Chondrocyte (in vitro differentiated cells): ENCODE measurements at places on chromosomes 5 and 9. TPM values are rescaled to one million over a fixed set of nuclear protein-coding genes. Genes with fewer than 3 reads are reported as not detected.

- no peaks in the 10 kb centered on the region for H3K4me1 ChIP-seq
- no peak for DNase-seq
- no peak overlapping the region for H3K4me3 ChIP-seq
- no peaks in the 10 kb centered on the region for H3K36me3 ChIP-seq
- peaks cover 10% of the 10 kb centered on the region for H3K27me3 ChIP-seq
These were observed 31.3 kb downstream of the ZFAND5 start for GRCh38 chr9:72333709-72334108.

DNA sequence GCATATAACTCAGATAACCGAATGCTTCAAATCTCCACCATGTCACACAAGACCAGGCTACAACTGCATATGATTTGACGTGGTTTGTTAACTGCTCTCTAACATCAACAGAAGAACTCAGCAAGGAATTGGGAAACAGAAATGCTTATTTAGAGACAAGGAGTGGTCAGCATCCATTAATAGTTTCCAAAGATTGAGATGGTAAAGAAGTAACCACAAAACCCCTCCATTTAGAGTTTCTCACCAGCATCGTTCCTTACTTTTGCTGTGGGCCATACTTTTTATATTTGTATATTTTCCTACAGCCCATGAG is 25.2 kb downstream of the DPYSL3 start:
- DNase-seq = no peak
- no peaks in the 10 kb centered on the region for H3K27me3 ChIP-seq
- peak overlapping the region; percentile 92 for H3K27ac ChIP-seq
- H3K4me1 ChIP-seq = peaks cover 37% of the 10 kb centered on the region
- no peak overlapping the region for H3K4me3 ChIP-seq

DNA sequence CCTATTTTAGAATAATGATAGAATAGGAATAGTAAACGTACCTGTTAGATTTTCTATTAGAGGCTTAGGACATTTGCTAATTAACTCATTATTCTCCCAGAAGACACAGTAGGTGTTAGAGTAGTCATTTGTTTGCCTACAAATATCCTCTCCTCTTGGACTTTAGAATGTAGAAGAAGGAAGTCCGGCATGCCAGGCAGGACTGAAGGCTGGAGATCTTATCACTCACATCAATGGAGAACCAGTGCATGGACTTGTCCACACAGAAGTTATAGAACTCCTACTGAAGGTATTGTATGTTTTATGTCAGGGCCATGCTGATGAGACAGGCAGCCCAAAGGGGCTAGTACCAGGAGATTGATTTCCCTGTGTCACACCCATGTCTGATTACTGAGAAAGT is 43.3 kb downstream of the CD180 start:
- peaks cover 12% of the 10 kb centered on the region for H3K36me3 ChIP-seq
- H3K27ac ChIP-seq = no peak overlapping the region
- no peak overlapping the region for H3K4me3 ChIP-seq
- H3K4me1 ChIP-seq = no peaks in the 10 kb centered on the region
- H3K27me3 ChIP-seq = no peaks in the 10 kb centered on the region

DNA sequence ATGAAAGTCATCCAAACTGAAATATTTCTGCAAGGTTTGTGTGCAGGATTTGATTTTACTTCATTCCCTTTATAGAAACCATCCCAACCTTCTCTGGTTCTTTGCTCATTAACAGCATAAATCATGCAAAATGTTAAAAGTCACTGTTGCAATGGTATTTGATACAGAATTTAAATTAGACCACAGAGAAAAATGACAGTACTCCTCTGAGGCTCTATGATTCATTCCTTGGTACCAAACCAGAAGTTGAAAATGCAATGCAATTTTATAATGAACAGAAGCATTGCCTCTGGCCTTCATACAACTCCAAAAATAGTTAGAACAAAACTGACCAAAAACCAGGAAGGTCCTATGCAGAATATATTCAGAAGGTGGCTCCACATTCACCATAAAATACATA is 607.1 kb downstream of the TLE1 start:
- H3K4me3 ChIP-seq = no peak overlapping the region
- DNase-seq = no peak
- no peak overlapping the region for H3K27ac ChIP-seq
- no peaks in the 10 kb centered on the region for H3K36me3 ChIP-seq

DNA sequence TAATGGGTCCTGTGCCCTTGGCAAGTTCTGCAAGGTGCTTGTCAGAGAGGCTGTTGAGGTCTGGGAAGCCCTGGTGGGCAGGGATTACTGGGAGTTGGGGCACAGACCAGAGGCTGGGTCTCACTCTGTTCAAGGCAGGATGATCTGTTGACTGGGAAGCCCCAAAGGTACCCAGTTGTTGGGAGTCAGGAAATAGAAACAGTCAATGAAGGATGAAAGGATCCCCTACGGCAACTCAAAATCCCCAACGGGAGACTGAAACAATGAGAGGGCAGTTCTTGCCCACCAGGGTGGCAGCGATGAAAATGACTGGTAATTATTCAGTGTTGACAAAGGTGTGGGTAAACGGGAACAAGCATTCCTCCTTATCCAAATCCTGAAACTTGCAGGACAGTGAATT is 31.2 kb downstream of the BNIP1 start:
- H3K27me3 ChIP-seq = no peaks in the 10 kb centered on the region
- H3K4me1 ChIP-seq = no peaks in the 10 kb centered on the region
- H3K36me3 ChIP-seq = peaks cover 2% of the 10 kb centered on the region
- DNase-seq = no peak
- no peak overlapping the region for H3K27ac ChIP-seq

- H3K27me3 ChIP-seq = peaks cover 2% of the 10 kb centered on the region
- no peaks in the 10 kb centered on the region for H3K4me1 ChIP-seq
- no peak for DNase-seq
- H3K36me3 ChIP-seq = no peaks in the 10 kb centered on the region
- no peak overlapping the region for H3K27ac ChIP-seq
These were observed 114.3 kb upstream of the BOD1 start for GRCh38 chr5:173730632-173731298.

- H3K4me3 ChIP-seq = no peak overlapping the region
- H3K36me3 ChIP-seq = no peaks in the 10 kb centered on the region
- H3K27ac ChIP-seq = no peak overlapping the region
- H3K4me1 ChIP-seq = no peaks in the 10 kb centered on the region
- no peak for DNase-seq
These were observed 285.3 kb upstream of the DMRT1 start for GRCh38 chr9:556199-556598.

GRCh38 chr5:55360190-55360589 is 52.4 kb downstream of the MTREX start:
- no peak overlapping the region for H3K27ac ChIP-seq
- H3K27me3 ChIP-seq = no peaks in the 10 kb centered on the region

- no peak overlapping the region for H3K4me3 ChIP-seq
- peaks cover 8% of the 10 kb centered on the region for H3K4me1 ChIP-seq
- no peak overlapping the region for H3K27ac ChIP-seq
These were observed 78.2 kb downstream of the CYFIP2 start for GRCh38 chr5:157343842-157344790.

DNA sequence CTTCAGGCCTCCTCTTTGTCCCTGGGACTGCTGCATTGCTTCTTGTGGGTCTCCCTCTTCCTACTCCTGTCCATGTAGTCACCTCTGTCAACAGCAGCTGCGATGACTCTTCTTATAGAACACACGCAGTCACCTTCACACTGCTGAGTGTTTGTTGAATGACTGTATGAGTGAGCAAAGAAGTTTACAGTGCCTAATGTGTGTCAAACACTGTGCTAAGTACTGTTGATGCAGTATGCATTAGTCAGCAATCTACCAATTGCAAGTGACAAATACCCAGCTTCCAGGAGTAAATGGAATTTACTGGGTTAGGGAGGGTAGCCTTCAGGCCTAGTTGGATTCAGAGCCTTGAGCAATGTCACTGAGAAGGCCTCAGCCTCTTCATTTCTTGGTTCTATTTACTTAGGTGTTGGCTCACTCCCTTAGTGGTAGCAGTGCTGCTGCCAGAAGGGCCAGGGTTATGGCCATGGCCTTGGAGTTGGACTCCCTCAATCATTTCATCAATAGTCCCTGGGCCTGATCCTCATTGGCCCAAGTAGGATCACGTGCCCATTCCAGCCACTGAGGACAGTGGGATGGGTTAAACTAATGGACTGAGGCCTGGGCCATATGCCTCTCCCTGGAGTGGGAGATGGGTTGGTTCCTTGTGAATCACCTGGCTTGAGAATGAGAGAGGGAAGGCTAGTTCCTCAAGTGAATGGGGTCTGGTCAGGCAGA is 93.5 kb downstream of the RGS3 start:
- no peak for DNase-seq
- no peaks in the 10 kb centered on the region for H3K27me3 ChIP-seq
- peak overlapping the region; percentile 70 for H3K27ac ChIP-seq
- no peak overlapping the region for H3K4me3 ChIP-seq
- peaks cover 45% of the 10 kb centered on the region for H3K4me1 ChIP-seq
- H3K36me3 ChIP-seq = no peaks in the 10 kb centered on the region

DNA sequence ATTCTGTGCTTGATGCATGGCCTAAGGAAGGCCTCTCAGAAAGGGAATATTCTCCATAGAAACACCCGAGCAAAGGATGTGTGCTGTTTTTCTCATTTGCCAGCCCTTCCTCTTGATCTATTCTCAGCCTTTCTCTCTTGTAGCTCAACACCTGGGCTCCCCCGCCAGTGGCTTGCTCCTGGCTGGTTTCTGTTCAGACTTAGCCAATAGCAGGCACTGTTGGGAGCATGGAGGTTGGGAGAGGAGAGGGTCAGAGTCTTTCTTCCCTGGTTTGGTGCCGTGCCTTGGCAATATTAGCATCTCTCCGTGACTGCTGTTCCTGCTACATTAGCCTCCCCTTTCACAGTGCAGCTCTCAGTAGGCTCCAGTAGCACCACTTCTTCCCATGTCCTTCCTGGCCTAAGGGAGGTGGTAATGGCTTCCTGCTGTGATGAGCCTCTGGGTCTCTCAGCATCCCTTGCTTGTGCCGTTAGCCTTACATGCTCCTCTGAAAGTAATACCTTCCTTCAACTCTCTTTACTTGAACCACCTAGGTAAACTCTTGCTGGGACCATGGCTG is 269.7 kb upstream of the GAS1 start:
- no peak overlapping the region for H3K4me3 ChIP-seq
- H3K4me1 ChIP-seq = peaks cover 25% of the 10 kb centered on the region
- no peaks in the 10 kb centered on the region for H3K27me3 ChIP-seq

DNA sequence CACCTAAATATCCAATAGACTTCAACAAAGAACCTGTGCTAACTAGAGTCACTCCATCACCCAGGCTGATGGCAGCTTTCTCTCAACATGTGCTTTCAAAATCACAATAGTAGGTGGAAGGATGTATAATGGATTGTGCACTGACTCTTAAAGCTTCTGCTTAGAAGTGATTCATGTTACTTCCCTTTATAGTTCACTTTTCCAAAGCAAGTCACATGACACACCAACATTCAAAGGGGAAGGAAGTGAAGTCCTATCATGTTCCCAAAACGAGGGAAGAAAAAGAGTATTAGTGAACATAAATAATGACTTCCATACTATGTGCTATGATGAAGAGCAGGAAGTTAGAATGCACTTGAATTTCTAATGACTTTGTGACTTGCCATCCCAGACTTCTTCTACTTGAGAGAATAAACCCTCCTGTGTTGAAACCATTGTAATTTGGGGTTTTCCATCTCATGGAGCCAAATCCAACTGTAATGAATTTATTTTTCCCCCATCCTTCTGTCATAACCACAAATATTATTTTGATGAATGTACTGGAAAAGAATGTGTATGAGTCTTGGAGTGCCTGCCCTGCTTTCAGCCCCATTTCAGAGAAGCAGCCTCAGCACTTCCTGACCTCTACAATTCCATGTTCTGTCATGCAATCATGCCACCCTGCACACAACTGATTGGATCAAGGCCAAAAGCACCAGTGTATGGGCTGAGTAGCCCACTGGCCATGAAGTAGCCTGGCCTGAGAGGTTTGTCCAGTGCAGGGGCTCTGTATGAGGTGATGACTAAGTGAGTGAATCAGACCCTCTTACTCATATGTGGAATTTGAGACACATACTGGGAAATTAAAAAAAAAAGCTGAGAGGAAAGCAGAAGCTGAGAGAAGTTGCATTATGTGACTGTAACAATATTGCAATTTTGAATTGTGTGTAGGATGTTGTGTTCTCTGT is 525.9 kb upstream of the CLINT1 start:
- no peaks in the 10 kb centered on the region for H3K36me3 ChIP-seq
- H3K27ac ChIP-seq = peak overlapping the region; percentile 87
- no peak overlapping the region for H3K4me3 ChIP-seq

DNA sequence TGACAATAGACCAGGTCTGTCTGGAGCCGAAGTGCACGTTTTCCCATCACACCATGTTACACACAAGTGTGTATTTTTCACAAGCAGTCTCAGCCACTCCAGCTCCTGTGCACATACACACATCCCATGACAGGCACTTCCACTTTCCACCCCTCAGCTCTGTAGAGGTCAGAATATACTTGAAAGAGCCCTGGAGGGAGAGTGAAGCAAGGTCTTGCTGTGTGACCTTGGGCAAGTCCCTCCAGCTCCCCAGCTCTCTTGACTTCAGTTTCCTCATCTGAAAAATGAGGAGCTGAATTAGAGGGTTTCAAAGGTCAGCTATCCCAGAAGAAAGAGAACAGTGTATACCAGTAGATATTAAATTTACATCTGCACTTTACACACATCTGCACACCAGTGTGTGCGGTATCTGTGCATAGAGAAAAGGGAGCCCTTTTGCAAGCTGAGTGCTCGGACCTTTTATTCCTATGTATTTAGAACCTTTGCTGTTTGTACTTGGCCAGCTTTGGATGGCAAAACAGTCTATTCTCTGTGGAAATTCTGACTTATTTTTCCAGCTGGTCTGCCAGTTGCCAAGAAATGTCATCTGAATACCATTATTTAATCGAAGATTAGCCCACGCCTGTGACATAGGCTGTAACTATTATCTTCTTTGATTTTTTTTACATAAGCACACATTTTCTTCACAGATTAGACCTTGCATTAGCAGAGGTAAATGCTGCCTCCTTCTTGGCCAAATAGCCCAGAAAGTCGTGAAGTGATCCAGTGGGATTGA is 528.0 kb downstream of the BNC2 start:
- H3K27ac ChIP-seq = no peak overlapping the region
- no peak for DNase-seq
- no peaks in the 10 kb centered on the region for H3K36me3 ChIP-seq
- no peak overlapping the region for H3K4me3 ChIP-seq

- H3K4me3 ChIP-seq = no peak overlapping the region
- H3K27ac ChIP-seq = no peak overlapping the region
- peaks cover 6% of the 10 kb centered on the region for H3K36me3 ChIP-seq
These were observed 120.0 kb upstream of the HMHB1 start for GRCh38 chr5:143691945-143692290.

GRCh38 chr5:135211083-135211790 is 177.2 kb upstream of the PITX1 start:
- H3K4me3 ChIP-seq = no peak overlapping the region
- no peak overlapping the region for H3K27ac ChIP-seq
- peaks cover 14% of the 10 kb centered on the region for H3K4me1 ChIP-seq
- H3K27me3 ChIP-seq = peaks cover 15% of the 10 kb centered on the region
- H3K36me3 ChIP-seq = no peaks in the 10 kb centered on the region
- DNase-seq = no peak

IDNK gene
- 1.8 to 2.3 TPM (median 2.1 TPM) in 3 replicates for total RNA-seq

ZNF483 gene
- total RNA-seq = 2.2 to 3.5 TPM (median 2.4 TPM) in 3 replicates

HTR1A gene
- total RNA-seq = not detected in 3 replicates

MAP1B gene
- total RNA-seq = 316 to 411 TPM (median 409 TPM) in 3 replicates

SMC2 gene
- 9.4 to 18.9 TPM (median 9.6 TPM) in 3 replicates for total RNA-seq

MAN1B1 gene
- 105 to 117 TPM (median 106 TPM) in 3 replicates for total RNA-seq
